T-helper 17 cell (primary cell): ENCODE measurements at places on chromosomes 1 and 21. TPM values are rescaled to one million over a fixed set of nuclear protein-coding genes. Genes with fewer than 3 reads are reported as not detected.

The RIPK4 gene
- total RNA-seq = 0.50 TPM

DNA sequence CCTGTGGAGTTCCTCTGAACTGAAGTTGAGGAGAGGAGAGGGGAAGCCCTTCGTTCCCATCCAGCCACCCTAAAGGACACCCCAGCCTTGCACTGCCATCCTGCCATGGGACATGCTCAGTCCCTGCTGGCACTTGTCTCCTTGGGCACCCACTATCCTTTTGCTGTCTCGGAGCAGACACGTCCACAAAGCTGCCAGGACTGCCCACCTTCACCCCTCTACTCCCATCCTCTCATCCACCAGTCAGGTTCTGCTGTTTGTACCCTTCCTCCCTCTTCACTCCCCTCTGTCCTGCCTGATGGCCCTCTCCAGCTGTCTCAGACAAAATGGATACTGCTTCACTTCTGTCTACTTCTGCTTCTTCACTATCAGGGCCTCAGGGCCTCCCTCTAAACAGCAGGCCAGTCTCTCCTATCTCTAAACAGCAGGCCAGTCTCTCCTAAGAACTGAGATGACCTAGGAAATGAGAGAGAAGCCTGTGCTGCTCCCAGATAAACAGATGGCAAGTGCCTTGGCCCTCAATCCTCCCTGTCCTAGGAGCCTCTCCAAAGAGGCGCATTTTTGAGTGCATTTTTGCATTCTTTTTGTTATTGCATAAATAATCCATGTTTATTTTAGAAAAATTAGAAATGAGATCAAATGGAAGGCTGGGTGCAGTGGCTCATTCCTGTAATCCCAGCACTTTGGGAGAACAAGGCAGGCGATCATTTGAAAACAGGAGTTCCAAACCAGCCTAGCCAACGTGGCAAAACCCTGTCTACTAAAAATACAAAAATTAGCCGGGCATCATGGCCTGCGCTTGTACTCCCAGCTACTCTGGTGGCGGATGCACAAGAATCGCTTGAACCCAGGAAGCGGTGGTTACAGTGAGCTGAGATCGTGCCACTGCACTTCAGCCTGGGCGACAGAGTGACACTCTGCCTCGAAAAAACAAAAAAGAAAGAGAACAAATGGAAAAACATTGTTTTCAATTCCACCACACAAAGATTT lies 4.4 kb upstream of the PYCR2 start:
- DNase-seq = no peak

DNA sequence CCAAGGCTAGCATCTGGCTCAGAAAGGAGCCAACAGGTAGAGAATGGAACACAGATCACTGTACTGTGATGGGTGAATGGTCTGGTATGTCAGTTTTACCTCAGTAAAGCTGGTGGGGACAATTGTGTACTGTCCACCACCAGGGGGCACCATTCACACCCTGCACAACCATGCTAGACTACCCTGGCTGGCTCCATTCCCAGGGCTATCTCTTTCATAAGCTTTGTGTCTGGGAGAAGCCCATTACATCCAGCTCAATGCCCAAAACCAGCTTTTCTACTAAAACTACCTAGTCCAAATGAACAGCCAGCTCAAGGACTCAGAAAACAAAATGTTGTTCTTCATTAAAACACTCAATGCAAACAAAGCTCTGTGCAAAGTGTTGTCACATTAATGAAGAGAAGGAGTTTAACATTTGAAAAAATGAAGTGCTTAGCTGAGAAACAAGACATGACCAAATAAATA lies 62.0 kb upstream of the RASAL2 start:
- no peak for DNase-seq

DNA sequence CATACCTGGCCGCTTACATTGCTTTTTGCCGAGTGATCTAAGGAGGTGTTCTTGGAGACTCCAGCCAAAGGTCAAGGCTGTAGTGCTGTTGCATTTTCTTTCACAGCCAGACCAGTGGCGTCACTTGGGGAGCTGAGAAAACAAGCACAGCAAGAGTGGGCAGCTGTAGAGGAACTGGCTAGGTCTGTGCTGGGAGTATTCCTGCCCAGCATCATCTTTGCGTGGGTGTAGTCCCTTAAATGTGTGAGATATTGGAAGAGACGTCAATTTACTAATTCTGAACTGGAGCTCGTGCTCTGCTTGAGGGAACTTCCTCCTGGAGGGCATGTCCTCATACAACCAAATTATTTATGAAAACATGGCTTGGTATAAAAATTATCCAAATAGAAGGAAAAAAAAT lies 10.2 kb downstream of the UBIAD1 start:
- no peak for DNase-seq

DNA sequence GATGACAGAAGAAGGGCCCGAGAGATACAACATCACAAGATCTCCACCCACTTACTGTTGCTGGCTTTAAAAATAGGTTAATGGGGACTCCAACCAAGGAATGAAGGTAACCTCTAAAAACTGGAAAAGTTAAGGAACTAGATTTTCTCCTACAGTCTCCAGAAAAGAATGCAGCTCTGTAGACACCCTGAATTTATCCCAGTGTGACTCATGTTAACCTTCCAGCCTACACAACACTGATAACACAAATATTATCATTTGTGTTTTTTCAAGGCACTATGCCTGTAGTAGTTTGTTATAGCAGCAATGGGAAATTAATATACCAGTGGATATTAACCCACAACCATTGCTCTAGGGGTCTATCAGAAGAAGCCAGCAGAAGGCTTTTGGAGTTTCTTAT lies 730.7 kb upstream of the ZP4 start:
- no peak for DNase-seq

DNA sequence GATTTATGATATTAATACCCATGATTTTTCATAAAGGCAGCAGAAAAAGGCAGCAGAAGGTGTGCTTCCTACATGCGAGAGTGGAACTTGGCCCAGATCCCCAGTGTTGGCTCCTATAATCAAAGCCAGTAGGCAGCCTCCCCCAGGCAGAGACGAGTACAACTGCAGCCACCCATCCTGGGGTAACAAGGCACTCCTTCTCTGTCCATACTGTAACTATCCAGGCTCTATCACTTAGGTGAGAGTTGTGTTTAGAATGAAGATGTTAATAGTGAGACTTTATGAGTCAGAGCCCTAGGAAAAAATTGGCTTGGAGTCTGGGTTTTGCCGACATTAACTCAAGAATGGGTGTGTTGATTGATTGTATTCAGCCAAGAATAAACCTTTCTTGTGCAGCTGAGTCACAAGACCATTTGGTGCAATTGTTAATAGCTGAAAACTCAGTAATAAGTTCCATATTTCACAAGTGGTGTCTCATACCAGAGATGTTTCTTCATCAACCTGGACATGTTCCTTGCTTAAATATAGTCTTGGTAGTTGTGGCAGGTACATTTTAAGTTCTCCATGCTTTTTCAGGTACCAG lies 322.3 kb downstream of the DUSP10 start:
- no peak for DNase-seq

DNA sequence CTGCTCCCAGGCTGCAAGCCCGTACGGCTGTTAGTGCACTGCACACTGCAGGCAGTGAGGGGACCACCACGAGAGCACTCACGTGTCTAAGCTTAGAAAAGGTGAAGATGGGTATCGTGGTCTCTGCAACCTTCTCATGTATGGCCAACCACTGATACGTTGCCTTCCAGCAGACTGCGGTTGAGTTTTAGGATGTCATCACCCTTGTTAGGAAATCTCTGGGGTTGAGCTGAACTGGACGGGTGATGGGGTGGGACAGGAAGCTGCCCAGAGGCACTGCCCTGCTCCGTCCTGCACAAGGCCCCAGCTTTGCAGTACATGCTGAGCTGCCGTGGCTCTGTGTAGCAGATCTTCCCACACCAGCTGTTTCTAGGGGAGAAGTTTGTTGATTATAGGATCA lies 43.3 kb downstream of the FAAP20 start:
- DNase-seq = no peak

- no peak for DNase-seq
Observed at GRCh38 chr1:44655609-44656008, 18.7 kb downstream of the TMEM53 start.

- no peak for DNase-seq
Observed at GRCh38 chr1:8349961-8350360, 32.0 kb downstream of the SLC45A1 start.

GRCh38 chr1:247402120-247402675 lies 13.8 kb upstream of the NLRP3 start:
- no peak for DNase-seq

DNA sequence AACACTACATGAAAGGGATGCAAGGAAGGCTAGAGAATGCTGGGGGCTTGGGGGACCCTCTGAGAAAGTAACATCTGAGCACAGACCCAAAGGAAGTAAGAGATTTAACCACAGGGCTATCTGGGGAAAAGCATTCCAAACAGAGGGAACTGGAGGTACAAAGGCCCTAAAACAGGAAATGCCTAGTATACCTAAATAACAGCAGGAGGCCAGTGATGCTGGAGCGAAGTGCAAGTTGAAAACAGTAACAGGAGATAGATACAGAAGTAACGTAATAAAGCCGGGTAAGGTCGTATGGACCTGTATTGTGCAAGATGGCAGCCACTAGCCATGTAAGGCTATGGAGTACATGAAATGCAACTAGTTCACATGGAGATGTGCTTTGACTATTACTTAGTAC lies 52.1 kb downstream of the CD34 start:
- DNase-seq = no peak

- DNase-seq = no peak
Observed at GRCh38 chr21:42319851-42320572, 4.8 kb upstream of the TFF3 start.

The IL19 gene
- not detected for total RNA-seq

DNA sequence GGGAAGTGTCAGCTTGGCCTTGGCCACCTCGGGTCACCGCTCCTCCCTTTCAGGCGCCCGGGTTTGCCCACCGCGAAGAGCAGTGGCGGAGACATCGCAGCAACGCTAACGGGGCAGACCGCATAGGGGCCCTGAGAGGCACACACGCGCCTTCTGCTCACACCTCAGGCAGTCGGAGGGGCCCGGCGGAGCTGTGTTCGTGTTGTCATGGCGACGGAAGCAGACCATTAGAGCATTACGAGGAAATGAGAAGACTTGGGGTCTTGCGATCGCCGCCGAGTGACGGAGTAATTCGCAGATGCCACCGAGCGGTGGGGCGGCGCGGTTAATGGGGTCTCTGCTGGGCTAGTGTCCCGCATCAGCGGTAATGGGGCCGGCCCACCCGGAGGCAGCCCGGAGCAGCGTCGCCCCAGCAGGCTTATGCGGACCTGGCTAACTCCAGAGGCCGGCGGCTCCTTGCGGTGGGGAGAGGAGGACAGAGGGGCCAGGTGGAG lies 144.1 kb downstream of the TNR start:
- no peak for DNase-seq

- no peak for DNase-seq
Observed at GRCh38 chr1:39777306-39777705, 6.2 kb upstream of the OXCT2 start.

DNA sequence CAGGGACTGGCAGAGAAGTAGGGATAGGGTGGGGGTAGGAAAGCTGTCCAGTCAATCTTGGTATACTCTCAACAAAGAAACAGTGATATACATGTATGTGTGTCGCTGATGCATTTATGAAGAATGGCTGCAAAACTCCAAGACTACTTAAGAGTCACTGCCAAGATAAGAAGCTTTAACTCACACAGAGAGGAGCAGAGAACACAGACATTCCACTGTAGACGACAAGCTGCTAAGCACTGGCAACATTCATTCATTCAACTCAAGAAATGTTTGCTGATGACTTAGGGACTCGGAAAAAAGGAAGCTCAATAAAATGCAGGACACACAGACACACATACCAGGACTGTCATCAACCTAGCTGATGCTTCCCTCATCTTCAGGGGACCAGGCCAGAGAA lies 5.5 kb downstream of the CTNNBIP1 start:
- no peak for DNase-seq

- no peak for DNase-seq
Observed at GRCh38 chr1:113576271-113576670, 183.0 kb downstream of the PHTF1 start.

DNA sequence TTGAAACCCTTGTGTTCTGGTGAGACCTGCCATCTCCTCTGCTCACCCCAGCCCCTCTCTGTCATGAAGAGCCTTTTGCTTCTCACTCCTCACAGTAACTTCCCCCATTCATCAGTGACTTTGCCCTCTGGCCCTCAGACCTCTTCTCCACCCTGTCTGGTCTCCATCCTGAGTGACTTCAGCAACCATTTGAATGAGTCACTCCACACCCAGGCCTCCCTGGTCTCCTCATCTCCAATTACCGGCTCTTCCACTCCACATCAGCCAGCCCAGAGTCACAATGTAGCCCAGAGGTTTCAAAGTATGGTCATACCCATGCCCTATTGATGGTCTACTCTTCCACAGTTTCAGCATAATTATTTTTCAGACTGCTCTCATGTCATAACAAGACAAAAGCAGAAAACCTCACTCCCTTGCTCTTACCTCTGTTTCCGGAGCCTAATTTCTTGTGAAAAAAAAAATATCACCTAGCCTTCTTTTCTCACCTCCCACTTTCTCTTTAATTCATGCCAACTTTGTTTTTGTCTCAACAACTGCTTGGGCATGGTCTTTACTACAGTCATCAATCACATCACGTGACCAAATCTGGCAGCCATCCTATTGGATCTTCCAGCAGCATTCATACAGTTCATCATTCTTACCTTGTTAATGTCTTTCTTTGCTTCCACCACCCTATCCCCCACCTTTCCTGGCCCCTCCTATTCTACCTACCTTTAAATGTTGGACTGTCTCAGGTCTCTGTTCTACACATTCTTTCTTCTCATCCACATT lies 35.6 kb upstream of the NEK7 start:
- DNase-seq = no peak

DNA sequence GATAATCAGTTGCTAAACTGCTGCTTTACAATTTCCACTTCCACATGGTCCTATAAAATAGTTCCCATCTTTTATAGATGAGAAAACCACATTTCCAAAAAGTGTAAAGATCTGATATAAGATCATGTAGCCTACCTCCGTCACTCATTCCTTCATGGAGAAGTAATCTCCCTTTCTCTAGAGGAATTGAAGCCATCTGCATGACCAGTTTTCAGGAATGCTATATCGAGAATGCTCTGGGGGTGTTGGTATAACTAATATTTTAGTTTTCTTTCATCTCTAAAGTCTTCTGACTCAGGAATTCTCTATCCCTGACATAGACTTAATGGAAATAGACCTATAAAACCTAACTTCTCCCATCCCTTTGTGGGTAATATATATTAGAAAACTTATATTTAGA lies 173.0 kb upstream of the UBE2U start:
- DNase-seq = no peak

The TNFRSF18 gene
- 80.4 TPM for total RNA-seq

The CHTOP gene
- total RNA-seq = 82.0 TPM

DNA sequence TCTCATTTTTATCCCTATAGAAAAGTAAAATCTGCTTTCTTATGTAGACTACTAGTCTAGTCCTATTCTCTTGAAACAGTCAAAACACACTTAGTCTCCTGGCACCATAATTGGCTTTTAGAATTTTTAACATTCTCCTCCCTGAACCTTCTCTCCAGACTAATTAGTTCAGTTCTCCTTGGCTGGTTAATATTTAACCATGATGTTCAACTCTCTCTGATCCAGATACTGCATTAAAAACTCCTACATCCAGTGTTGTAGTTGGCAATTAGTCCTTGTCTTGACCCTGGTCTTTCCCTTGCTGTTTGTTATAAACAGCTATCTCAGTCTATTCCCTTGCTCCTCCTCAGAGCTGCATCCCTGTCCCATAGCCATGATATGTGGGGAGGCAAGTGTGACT lies 422.9 kb upstream of the BEND5 start:
- DNase-seq = no peak

- no peak for DNase-seq
Observed at GRCh38 chr1:235027862-235028250, 100.8 kb downstream of the TOMM20 start.
